ENCODE measurements at places on chromosomes 13 and 19.

- DNase-seq = no peak
Measured at GRCh38 chr19:6811906-6812305, 39.4 kb downstream of the VAV1 start.

DNA sequence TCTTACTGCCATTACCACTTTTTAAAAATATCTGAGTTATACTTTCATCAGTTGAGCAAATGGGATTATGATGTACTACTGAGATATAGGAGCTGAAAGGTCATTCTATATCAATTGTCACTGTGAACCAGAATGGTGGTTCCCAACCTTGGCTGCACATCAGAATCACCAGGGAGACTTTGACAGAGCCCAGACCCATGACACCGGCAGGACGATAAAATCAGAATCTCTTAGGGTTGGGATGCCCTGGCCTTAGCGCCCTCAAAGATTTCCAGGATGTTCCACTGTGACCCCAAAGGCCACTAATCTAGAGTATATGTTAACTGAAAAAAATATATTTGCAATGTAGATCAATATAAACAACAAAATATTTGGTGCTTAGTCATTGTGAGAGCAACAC lies 355.1 kb downstream of the LIG4 start:
- no peak for DNase-seq

- DNase-seq = no peak
Measured at GRCh38 chr19:9620842-9621155, 233 bp downstream of the ZNF561 start.

DNA sequence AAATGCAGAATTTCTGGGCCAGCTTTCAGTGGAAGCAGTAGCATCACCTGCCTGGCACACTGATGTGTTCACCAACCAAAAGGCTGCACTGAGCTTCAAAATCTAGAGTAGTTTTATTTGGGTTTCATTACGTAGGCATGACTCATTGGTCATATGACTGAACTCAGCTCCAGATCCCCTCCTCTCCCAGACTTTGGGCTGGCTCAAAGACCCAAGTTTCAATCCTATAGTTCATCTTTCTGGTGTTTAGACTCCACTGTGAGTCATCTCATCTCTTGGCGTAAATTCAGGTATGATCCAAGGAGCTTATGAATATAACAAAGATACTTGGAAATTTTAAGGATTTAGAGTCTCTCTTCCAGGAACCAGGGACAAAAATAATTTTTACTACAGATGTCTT lies 17.7 kb downstream of the ZMYM5 start:
- no peak for DNase-seq

Measured in stimulated activated CD4-positive, alpha-beta T cell treated with anti-CD3 and anti-CD28 coated beads, Interleukin-2, amount 100 ng/mL, for 24 hours (primary cell).